ENCODE measurements at places on chromosomes 2 and 18.
A peak's percentile ranks its signal among the peaks of the same experiment; 100 is the strongest.

GRCh38 chr18:50399582-50399981, 24.7 kb downstream of the SKA1 start:
- no peak for DNase-seq

- no peak for DNase-seq
Observed at GRCh38 chr2:165876712-165877111, 76.9 kb downstream of the TTC21B start.

GRCh38 chr18:25251068-25251467, 100.9 kb downstream of the ZNF521 start:
- DNase-seq = no peak

GRCh38 chr18:28466204-28466603, 289.3 kb upstream of the CDH2 start:
- DNase-seq = no peak

DNA sequence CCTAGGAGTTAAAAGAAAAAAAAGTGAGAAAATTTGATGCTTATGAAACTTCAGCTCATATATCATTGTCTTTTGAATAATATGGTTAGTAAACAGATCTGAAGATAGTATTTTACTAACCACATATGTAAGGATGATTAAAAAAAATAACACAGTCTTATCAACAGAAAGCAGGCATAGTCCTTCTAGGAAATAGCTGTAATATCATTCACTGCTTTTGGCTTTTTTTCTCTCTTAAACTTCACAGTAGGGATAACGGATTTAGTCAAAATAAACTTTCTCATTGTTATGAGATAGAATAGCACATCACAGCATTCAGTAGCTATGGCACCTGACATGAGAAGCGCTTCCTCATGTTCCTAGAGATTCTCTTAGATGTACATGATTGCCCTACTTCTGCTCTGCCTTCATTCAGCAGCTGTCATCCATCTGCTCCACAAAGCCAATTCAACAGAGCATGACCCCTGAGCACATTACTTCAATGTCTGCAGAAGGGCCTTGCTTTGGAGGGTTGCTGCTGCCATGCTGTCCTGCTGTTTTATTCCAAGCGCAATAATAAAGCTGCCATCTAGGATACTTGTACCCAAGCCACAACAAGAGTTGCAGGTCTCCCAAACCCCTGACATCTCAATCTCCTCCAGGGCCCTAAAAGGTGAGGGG, 67.0 kb downstream of the TTC21B start:
- no peak for DNase-seq

DNA sequence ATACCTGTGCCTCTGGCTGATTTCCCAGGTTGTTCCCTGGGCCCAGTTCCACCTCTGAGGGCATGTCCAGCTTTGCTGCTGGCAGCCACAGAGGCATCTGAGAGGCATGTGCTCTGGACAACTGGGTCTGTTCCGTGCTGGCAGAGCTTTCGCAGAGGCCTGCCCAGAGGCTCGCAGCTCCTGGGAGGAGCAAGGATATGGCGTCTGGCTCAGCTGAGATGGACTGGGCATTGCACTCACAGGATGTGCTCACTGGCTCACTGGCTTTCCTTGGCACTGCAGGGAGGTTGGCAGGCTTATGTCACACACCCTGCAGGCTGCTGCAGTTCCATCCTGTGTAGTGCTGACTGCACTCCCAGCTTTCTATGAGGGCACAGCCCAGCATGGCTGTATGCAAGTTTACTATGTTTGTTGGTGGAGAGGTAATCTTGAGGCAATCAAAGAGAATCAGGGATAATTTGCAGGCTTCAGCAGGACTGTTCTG, 172.3 kb downstream of the PRKCE start:
- DNase-seq = no peak

- no peak for DNase-seq
Observed at GRCh38 chr2:120738786-120739437, 3.2 kb downstream of the GLI2 start.

- peak; percentile 29 for DNase-seq
Observed at GRCh38 chr2:7083580-7084509, 166.6 kb downstream of the RNF144A start.

- DNase-seq = no peak
Observed at GRCh38 chr18:62950246-62950645, 234.9 kb downstream of the PHLPP1 start.

DNA sequence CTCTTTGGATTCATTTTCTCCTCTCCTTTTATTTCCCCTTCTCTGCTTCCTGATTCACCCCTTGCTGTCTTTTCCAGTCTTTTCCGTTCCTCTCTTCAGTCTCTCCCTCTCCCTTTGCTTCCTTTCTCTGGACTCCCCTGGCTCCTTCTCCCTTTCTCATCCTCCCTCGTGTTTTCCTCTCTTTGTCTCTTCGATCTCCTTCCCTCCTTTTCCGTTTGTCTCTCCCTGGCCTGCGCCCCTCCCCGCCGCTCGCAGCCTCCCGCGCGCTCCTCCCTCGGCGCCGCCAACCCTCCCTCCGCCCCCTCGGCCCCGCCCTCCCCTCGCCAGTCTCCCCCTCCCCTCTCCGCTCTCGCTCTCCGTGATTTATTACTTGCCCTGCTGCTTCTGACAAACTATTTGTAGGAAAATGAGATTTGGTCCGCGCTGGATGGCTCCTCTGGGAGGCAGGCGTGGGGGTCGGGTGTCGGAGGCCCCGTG, 46.0 kb upstream of the PAX8 start:
- DNase-seq = peak; percentile 87

GRCh38 chr2:171878481-171878993, 15.5 kb downstream of the SLC25A12 start:
- peak; percentile 57 for DNase-seq

DNA sequence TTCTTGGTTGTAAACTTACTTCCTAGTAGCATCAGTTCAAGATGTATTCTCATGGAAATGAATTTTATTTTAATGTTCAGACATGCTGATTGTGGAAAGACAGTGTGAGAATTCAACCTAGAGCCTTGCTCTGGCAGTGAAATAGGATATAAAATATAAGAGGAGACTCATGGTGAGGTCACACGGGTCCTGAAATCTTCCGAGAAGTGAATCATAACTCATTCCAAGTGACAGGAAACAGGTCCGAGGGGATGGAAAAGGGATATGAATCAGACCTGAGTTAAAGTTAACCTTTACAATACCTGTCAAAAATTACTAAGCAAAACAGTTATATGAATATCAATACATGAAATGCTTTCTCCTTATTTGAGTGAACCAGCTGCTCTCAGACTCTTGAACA, 185.2 kb upstream of the LRRTM1 start:
- DNase-seq = peak; percentile 17

DNA sequence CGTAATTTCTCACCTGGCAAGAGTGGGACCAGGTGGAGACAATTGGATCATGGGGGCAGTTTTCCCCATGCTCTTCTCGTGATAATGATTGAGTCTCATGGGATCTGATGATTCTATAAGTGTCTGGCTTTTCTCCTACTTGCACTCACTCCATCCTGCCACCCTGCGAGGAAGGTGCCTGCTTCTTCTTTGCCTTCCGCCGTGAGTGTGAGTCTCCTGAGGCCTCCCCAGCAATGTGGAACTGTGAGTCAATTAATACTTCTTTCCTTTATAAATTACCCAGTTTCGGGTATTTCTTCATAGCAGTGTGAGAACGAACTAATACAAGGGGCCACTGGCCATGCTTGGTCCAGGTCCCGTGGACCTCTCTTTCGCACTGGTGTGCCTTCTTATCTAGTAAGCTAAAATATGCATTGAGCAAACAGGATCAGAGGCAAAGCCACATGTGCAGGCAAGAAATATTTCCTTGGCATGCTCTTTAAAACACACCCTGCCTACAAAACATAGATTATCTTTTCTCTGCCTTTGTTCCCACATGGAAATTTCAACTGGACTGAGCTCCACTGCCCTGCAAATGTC, 821.1 kb downstream of the TRIB2 start:
- no peak for DNase-seq

DNA sequence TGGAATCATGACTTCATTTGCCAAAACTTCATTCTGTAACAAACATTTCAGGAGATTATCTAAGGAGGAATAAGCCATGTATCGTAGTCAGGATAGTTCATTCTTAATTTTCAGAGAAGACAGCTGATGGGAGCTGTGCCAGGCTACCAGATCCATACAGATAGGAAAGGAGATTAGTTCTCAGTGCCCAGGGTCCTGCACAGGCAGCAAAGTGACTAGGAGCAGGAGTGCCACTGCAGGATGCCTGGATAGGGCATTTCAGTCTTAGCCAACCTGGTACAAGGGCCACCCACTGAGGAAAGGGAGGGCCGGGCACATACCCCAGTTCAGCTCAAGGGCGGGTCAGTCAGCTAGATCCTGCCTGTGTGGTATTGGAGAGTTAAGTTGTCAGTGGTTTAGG, 6.7 kb upstream of the OSR1 start:
- no peak for DNase-seq

DNA sequence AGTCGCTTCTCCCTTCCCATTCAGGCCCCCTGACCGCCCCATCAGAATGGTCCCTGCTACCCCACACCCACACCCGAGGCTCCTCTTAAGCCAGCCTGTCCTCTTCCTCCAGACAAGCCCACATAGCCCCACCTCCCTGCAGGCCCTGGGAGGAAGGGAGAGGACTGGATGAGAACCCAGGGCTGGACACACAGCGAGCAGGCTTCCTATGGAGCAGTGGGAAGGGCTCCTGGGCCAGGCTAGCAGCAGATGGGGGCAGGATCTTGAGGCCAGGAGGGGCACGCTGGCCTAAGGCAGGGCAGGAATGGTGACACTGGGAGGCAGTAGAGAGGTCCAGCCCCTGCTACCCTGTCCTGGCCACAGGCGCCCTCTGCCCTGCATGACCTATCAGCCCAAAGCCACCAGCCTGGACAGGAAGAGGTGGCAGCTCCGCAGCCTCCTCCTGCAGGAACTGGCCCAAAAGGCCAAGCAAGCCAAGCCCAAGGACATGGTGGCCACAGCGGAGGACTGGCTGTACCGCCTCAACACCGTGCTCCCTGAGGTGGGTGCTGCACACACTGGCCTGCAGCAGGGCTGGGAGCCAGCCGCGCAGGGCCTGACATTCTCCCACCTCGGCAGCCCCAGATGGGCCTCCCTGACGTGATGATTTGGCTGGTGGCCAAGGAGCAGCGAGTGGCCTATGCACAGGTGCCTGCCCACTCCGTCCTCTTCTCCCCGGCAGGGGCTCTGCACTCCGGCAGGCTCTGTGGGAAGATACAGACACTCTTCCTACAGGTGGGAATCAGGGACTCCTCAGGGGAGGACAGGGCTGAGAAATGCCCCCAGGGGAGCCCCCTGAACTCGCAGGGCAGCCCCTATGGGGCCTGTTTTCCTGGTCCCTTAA, 43.3 kb downstream of the FER1L5 start:
- DNase-seq = no peak

DNA sequence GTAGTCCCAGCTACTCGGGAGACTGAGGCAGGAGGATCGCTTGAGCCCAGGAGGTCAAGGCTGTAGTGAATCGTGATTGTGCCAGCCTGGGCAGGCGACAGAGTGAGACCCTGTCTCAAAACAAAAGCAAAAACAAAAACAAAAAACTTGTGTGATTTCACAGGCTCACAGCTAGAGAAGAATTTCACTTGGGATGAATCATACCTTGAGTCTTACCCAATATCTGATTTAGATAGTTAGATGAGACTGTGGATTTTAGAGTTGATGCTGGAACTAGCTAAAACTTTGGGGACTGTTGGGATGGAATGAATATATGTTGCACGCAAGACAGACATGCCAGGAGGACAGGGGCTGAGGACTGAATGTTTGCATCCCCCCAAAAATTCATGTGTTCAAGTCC, 4.4 kb downstream of the ANKRD29 start:
- DNase-seq = no peak

Measured in AG08396 (cell line).